ENCODE measurements at places on chromosomes 3 and 15. TPM values are rescaled to one million over a fixed set of nuclear protein-coding genes. Genes with fewer than 3 reads are reported as not detected.

- no peak for DNase-seq
Observed at GRCh38 chr15:36050899-36051298, 504.9 kb upstream of the DPH6 start.

GRCh38 chr3:106386050-106386449 is 517.2 kb upstream of the CBLB start:
- DNase-seq = no peak

- DNase-seq = no peak
Observed at GRCh38 chr15:54519577-54519976, 541.3 kb downstream of the UNC13C start.

- DNase-seq = no peak
Observed at GRCh38 chr3:188685789-188686188, 486.0 kb upstream of the TPRG1 start.

- no peak for DNase-seq
Observed at GRCh38 chr15:60703207-60703933, 224.4 kb upstream of the ICE2 start.

Gene DAZL
- total RNA-seq = not detected

Gene SCN11A
- 0.08 TPM for total RNA-seq

Gene LTF
- total RNA-seq = 0.51 TPM

Gene KIF7
- total RNA-seq = 7.6 TPM

Data from right atrium auricular region (tissue), 2 donors.